ENCODE measurements at places on chromosomes 7 and 10.

DNA sequence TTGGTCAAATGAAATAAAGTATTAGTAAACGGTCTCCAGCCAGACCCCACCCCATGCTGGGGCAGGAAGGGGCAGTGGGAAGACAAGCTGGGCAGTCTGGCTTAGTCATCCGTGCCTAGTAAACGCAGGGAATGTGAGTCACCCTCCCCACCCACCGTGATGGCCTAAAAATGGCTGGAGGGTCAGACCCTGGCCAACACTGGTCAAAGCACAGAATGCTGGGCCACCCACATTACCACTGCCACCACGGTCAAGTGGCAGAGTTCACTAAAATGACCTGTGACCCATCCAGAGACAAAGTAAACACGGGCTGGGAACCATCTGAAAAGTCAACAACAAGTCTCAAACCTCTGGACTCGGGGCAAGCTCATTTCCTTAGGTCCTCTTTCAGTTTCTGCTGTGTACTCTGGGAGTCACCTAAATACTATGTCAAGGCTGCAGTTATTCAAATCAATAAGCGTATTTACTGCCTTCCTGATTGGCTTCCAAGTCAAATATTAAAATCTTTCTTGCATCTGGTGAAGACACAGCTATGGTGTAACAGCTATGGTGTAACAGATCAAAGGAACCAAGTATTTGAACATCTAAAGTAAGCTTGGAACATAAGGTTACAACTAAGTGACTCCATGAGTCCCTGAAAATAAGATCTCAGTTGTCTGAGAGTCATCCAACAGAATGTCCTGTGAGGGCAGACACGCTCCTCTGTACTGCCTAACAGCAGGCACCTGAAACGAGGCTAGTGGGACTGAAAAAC, 3.0 kb downstream of the ZFAND2A start:
- no peak for DNase-seq

GRCh38 chr10:49620286-49620810, 6.5 kb downstream of the CHAT start:
- DNase-seq = no peak

DNA sequence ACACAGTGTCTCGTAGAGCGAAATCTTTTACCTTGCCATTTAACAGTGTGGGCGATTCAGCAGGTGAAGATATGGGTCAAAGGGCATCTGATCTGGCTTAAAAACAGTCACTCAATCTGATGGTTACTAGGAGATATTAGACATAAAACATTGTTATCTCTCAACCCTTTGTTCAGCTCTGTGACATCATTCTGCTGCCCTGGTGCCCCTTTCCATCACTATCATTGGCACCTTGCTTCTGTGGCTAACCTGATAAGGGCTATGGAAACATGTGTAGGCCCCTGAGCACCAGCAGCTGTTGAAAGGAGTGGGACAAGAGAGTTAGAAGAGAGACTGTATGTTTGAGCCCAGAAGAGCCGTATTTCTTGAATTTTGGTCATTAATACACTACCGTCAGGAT, 650.3 kb downstream of the PHTF2 start:
- DNase-seq = no peak

DNA sequence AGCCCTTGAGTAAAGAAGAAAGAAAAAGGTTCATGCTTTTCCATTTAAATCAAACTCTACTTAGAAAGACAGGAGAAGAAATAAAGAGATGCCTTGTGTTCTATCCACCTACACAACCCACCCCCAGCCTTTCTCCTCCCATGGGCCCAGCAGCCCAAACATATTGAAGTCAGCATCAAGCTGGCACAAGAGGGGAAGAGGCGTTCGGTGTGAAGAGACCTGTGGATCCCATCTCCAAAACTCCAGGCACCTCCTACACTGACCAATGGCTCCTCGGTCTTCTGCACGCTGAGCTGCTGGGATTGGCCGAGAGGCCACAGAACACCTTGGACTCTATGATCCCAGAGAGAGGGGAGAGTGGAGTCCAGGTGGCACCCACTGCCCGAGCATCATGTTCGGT, 66.0 kb upstream of the CELF2 start:
- no peak for DNase-seq

DNA sequence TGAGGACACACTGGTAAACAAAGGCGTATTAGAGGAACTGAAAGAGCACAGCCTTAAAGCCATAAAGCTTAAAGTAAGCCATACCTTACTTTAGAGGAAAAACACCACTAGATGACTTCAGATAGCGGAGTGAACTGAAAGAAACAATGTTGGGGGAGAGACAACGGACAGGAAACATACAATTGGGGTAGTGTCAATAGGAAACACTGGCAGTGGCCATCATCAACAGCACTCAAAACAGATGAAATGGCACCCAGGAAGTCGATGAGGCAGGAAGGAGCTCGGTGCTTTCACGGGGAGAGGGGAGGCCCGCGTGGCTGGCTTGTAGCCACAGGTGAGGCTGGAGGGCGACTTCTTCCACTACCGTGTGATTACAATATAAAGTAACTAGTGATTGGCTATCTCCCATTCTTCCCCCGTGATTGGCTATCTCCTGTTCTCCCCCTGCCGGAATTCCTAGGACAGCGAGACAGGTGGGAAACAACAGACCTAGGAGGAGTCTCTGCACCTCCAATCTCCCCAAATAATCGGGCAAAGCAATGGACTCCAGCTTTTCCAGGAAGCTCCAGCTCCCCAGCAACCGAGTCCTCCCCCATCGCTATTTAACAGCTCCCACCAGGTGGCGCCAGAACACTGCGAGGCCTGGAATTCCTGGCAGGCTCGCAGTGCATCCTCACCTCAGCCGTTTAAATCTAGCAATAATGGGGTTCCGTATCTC, 2.4 kb upstream of the TAS2R38 start:
- peak; percentile 37 for DNase-seq

DNA sequence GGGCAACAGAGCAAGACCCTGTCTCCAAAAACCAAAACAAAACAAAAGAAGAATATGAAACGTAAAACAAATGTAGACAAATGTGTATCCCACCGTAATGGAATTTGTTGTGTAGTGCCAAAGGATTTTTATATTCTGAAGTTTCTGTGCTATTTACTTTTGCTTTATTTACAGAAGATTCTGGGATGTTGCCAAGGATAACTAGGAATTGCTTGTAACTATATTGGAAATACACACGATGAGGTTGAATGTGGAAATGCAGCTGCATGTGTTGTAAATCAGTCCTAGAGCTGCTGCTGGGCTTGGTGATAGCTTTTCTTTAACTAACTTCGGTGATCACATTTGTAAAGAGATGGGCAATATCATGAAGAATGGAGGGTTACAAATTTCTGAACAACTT, 39.5 kb downstream of the GALNT17 start:
- no peak for DNase-seq

DNA sequence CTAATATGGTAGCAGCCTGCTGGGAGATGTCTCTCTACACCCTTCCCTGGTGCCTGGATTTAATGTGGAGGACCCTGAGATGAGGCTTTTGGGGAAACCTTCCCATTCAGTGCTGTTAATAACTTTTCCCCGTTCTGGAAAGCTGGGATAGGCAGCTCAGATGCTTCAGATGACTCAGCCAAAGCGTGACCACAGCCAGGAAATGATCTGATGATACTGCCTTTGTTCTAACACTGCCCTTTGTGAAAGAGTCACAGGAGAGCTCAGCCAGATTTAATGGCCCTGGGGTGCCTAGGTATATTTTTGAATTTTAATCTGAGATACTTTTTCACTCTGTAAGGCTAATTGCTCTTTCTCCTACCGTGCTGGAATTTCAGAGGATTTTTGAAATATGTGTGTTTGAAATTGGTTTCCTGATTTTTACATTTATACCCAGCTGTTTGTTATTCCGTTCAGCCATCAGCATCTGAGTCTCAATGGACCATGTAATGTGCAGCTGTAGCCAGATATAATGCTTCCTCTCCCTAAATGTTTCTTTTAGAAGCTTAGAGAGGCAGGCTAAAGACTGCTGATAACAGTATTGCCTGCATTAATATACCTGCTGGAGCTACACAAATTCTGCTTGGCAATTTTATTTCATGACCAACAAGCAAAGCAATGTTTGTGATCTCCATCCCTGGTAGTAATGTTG, 17.8 kb downstream of the CELF2 start:
- no peak for DNase-seq

DNA sequence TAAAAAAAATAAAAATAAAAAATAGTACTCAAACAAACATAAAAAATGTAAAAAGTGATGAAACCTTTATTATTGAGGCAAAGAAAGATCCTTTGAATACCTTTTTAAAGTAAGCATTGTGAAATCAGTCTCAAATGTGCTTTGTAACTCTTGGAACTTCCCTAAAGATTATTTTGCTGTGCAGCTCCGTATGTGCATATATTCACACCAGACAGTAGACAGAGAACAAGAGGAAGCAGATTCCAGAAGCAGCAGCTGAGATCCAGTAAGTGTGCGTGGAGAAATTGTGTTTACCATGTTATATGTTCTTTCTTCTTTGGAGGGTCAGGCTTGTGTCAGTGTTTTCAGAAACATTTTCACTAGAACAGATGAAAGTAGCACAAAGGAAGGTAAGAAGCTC, 324.9 kb downstream of the AGMO start:
- no peak for DNase-seq

DNA sequence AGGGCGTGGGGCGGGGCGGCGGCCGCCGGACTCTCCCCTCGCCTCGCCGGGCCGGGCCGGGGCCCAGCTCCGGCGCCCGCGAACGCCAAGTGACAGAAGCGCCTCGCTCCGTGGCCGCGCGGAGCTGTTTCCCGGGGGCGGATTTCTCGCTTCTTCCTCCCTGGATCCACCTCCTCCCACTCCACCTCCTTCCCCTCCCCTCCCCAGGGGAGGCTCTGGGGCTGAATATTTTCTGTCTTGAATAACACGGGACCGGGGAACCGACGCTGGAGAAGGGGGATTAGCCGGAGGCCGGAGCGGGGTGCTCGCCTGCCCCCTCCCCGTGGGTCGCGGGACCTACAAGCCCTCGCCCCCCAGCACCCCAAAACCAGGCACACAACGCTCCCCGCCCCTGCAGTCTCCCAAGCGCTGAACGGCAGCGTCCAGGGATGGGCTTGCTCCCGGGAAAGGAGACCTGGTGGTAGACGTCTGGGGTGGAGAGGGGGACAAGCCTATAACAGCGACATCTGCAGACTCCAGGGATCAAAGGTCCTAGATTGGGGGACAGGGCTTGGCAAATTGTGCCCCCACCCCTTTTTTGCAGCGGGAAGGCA, at the start of gene ARHGAP21:
Gene ARHGAP21, minus strand, starts transcription at position 100 of the 593 bp plus-strand sequence. CDS start 1,988 bp downstream, outside the sequence.
- peak; percentile 19 for DNase-seq
